ENCODE measurements at places on chromosomes 5 and 9.
A peak's percentile ranks its signal among the peaks of the same experiment; 100 is the strongest.

- DNase-seq: no peak
These were observed 18.8 kb upstream of the CORO2A start for GRCh38 chr9:98211260-98211659.

DNA sequence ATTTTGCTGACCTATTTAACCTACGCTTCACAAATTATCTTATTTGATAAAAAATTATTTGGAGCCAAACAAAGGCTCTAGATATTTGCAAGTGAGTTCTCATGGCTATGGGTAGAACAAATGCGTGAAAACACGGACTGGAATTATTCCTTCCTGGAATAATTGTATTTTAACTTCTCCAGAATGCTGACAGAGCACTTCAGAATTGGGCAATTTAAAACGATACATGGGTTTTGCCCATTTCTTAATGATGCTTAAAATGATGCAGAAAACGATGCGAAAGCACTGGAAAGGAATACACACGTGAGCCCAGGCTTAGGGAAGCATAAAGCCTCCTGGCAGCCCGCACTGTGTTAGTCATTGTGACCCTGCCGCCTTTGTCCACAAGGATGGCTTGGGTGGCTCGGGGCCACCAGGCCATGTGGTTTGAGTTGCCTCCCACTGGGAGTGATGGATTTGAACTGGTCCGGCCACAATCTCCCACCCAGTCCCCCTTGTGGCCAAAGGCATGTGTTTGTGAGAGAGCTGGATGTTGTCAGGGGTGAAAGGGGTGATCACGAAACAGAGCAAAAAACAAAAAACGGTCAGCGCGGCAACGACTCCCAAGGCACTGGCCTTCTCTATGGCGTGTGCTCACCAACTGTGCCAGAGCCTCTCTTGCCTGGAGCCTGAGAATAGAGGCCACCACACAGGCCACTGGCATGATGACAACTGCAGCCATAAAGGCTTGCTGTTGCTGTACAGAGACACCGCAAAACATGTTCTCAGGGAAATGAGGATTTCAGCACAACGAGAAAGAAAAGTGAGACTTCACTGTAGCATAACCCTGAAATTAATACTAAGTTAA is 234.2 kb upstream of the ADAMTS16 start:
- no peak for DNase-seq

- no peak for DNase-seq
These were observed 4.4 kb upstream of the CEP72 start for GRCh38 chr5:607541-608428.

- no peak for DNase-seq
These were observed 1.9 kb upstream of the LRRC70 start for GRCh38 chr5:62576570-62577170.

GRCh38 chr9:77833561-77834429 is 185.7 kb upstream of the GNA14 start:
- DNase-seq: no peak

DNA sequence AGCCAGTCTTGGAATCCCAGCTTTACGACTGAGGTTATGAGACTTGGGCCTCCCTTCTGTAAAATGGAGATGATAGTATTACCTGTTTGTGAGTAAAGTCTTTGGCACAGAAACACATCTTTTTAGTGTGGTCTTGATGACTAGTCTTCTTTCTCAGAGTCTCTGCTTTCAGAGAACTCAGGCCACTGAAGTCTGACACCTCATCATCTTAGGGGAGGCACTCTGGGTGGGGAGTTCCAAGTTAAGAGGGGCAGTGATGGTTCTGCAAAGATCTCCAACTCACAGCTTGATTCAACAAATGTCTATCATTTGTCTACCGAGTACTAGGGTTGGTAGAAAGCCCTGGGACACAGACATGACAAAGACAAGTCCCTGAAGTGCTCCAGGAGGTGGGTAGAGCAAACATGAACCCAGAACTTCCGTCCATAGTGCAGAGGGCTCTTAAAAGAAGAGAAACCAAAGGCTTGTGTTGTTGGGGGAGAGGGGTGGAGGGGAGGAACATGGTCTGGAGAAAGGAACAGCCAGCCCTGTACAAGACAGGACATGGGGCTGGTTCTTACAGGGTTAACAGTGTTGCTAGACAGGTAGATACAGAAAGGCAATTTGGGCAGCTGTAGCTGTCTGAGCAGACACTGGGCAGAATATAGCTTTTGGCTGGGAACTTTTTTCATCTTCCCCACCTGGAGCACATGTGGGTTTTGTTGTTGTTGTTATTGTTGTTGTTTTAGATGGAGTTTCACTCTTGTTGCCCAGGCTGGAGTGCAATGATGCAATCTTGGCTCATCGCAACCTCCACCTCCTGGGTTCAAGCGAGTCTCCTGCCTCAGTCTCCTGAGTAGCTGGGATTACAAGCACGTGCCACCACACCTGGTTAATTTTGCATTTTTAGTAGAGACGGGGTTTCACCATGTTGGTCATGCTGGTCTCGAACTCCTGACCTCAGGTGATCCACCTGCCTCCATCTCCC is 2.6 kb upstream of the CD14 start:
- peak; percentile 2 for DNase-seq

DNA sequence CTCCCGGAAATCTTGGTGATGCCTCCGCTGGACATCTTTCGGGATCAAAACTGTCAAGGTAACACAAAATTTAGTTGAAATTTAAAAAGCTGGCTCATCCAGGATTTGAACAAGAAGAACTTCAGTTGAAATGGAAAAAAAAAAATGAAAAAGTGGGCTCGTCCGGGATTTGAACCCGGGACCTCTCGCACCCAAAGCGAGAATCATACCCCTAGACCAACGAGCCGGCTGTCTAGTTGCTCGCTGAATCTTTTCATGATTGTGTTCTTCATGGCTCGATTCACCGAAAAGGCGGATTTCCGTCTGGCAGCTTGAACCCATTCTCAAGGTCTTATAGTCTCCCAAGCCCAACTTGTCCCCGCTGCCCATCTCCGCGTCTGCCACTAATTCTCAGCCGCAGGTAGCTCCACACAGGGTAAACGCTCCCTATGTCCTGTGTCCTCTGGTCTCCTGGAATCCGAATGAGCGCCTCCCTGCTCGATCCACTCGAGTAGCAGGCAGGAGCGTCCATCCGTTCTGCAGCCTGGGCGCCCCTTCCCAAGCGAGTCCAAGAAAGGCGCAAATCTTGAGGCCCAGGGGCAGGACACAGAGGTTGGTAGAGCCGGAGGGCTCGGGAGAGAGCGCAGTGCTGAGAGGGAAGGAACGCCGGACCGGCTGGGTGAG is 16.2 kb downstream of the TRIM7 start:
- peak; percentile 76 for DNase-seq

All from activated T-cell treated with anti-CD3 and anti-CD28 coated beads for 48 hours (primary cell).